Renal cortical epithelial cell (primary cell): ENCODE measurements at places on chromosomes 5 and 9. TPM values are rescaled to one million over a fixed set of nuclear protein-coding genes. Genes with fewer than 3 reads are reported as not detected.

The DIRAS2 gene
- 3.6 and 9.3 TPM in 2 replicates for total RNA-seq

The CBY3 gene
- total RNA-seq = not detected in 2 replicates

The INSYN2B gene
- 0.52 and 1.5 TPM in 2 replicates for total RNA-seq

The MZB1 gene
- total RNA-seq = not detected in 2 replicates

The PDE6A gene
- 0.10 TPM in 1 of 2 replicates, not detected in the other for total RNA-seq

The PCDHGA6 gene
- 0.69 and 2.1 TPM in 2 replicates for total RNA-seq

The RANBP6 gene
- total RNA-seq = 47.8 and 54.0 TPM in 2 replicates

The ACOT12 gene
- total RNA-seq = 0.10 TPM in 1 of 2 replicates, not detected in the other

The PPP3R2 gene
- not detected in 2 replicates for total RNA-seq

The DIMT1 gene
- total RNA-seq = 30.9 and 45.8 TPM in 2 replicates

- peak; percentile 16 for DNase-seq
Measured at GRCh38 chr5:33639474-33639873, 198.7 kb downstream of the TARS1 start.

GRCh38 chr5:68382640-68383039 lies 167.1 kb downstream of the PIK3R1 start:
- peak; percentile 69 for DNase-seq

- DNase-seq = no peak
Measured at GRCh38 chr9:93099551-93100275, 3.7 kb downstream of the CARD19 start.

- DNase-seq = no peak
Measured at GRCh38 chr5:116076496-116076895, 8.3 kb upstream of the COMMD10 start.

- DNase-seq = no peak
Measured at GRCh38 chr5:153678617-153679329, 188.3 kb downstream of the GRIA1 start.

- DNase-seq = peak; percentile 9
Measured at GRCh38 chr5:56725711-56726411, 89.5 kb upstream of the MAP3K1 start.

DNA sequence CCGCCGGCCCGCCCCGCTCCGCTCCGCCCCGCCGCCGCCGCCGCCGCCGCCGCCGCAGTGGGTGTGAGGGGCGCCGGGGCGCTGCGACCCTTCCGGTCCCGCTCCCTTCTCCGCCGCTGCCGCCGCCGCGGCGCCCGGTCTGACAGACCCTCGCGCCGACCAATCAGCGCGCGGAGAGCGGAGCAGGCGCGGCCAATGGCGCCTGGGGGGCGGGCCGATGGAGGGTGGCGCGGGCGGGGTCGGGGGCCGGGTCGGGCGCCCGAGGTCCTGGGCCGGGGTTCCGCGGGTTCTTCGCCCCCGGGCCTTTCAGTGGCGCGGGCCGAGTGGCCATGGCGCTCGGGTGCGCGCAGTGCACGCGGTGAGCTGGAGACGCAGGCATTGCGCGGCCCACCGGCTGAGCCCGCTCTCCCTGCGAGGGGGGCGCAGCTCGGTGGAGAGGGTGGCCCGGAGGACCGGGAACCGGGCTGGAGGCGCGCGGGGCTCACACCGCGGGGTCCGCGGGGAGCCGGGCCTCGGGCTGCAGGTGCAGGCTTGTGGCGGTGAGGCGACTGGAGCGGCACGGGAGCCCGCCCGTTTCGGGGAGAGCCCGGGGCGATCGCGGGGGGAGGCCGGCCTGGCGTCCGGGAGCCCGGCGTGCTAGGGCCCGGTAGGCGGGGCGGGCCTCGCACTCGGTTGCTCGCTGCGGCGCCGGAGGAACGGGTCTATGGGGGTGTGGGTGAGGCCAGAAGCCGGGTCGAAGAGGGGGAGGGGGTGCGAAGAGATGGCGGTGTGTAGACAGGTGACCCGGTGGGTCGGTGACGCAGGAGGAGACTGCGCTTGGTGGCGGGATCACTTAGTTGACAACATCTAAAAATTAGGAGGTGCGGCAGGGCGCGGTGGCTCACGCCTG lies at the start of gene MAPK9:
Gene MAPK9, minus strand, starts transcription at position 141 of the 889 bp plus-strand sequence. CDS start 11,522 bp downstream, outside the sequence.
- DNase-seq = peak; percentile 27

DNA sequence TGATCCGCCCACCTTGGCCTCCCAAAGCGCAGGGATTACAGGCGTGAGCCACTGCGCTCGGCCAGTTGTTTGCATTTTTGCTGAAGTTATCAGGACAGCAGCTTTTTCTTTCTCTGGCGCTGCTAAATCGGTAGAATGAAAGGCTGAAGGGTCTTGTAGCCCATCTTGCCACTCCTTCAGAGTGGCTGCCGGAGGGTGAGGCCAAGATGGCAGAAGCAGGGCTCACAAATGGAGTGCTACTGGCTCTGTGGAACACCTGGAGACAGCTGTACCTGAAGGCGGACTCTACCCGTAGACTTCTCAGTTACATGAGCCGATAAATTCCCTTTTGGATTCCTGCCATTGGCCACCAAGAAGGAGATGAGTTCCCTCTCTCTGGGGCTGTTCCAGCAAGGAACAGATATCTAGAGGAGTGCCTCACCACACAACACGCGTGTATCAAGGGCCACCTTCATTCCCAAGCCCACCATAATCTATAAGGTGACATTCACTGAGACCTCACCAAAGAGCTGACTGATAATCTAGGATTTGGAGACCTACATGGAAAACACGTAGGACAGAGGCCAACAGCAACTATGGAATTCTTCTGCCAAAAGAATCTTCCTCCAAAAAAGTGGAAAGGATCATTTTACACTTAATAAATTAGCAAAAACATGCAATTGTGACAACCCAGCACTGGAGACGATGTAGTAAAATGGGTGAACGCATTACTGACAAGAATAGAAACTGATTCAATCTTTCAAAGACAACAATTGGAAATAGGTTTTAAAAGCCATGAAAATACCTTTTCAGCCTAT lies 21.8 kb downstream of the STK10 start:
- no peak for DNase-seq

GRCh38 chr9:22105005-22105722 lies 96.1 kb upstream of the CDKN2B start:
- no peak for DNase-seq

DNA sequence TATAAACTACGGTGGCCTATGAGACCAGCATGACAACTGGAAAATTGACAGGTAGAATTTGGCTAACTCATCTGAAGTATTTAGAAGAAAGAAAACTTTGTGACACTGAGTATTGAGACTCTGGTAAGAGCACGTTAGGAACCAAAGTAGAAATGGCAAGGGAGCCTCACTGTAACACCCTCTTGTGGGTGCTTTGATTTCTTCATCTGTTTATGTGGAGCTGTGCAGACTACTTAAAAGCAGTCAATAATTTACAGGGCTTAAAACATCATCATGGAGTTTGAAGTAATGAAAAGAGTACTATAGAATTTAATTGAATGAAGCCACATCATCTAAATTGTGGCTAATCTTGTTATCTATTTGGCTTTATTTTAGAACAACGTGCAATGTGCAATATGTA lies 414.2 kb downstream of the CCDC171 start:
- DNase-seq = peak; percentile 73

- DNase-seq = no peak
Measured at GRCh38 chr5:133108481-133108921, 56.7 kb downstream of the HSPA4 start.

- no peak for DNase-seq
Measured at GRCh38 chr9:75051285-75051684, 23.2 kb upstream of the CARNMT1 start.

GRCh38 chr5:92887254-92887653 lies 693.8 kb downstream of the NR2F1-AS1 start:
- no peak for DNase-seq

DNA sequence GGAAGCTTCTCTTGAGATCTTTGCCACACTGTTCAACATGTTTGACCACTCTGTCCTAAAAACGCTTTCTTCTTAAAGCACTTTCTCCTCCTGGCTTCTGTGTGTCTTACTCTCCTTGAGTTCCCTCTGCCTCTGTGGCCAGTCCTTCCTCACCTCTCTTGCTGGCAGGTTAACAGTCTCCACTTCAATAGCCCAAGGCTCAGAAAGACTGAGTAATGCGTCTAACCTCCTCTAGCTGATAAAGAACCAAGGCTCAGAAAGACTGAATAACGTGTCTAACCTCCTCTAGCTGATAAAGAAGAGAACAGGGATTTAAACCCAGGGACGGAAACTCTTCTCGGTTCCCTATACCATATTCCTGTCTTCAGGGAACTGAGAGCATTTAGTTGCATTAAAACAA lies 205.2 kb downstream of the AOPEP start:
- DNase-seq = no peak

- DNase-seq = no peak
Measured at GRCh38 chr5:159838551-159839222, 77.6 kb upstream of the ADRA1B start.

DNA sequence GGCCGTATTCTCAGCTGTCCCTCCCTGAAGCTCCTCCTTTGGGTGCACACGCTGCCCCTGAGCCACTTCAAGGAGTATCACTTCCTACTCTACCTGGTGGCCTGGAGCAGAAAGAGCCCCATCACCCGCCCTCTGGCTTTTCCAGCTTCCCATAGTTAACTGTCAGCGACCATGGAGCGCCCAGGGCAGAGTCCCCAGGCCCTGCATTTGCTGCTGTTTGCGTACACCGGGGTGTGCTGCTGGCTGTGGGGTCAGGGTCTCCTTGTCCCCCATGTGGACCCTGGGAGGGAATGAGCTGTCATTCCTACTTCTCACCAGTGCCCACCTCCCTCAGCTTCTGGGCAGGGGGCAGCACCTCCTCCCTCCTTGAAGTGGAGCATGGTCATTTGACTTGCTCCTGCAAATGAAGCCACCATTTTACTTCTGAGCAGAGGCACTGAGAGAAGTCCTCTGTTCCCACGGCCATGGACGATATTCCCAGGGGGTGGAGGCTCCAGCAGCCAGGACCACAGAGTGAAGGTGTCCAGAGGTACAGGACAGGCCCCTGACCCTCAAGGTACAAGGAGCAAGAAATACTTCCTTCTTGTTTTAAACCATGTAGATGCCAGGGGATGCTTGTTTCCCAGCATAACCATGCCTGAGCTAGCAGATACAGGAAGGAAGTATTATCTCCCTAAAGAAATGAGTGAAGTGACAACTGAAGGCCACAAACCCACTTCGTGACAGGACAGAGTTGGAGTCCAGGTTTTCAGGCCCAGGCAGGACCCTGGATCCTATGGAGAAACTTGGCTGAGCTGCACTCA lies 40.6 kb upstream of the COL5A1 start:
- DNase-seq = no peak

DNA sequence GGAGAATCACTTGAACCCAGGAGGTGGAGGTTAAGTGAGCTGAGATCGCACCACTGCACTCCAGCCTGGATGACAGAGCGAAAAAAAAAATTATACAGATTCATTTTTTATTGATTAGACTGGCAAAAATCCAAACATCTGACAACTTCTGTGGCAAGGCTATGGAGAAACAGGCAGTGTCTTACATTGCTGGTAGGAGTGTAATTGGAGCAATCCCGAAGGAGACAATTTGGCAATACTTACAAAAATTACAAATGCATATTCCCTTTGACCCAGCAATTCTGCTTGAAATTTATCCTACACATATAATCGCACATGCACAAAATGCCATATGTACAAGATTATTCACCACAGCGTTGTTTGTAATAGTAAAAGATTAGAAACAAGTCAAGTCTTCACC lies 86.8 kb downstream of the MAPKAP1 start:
- no peak for DNase-seq

- DNase-seq = no peak
Measured at GRCh38 chr9:37301854-37302172, 120.7 kb upstream of the GRHPR start.

- no peak for DNase-seq
Measured at GRCh38 chr5:118578093-118578492, 410.3 kb downstream of the DTWD2 start.

DNA sequence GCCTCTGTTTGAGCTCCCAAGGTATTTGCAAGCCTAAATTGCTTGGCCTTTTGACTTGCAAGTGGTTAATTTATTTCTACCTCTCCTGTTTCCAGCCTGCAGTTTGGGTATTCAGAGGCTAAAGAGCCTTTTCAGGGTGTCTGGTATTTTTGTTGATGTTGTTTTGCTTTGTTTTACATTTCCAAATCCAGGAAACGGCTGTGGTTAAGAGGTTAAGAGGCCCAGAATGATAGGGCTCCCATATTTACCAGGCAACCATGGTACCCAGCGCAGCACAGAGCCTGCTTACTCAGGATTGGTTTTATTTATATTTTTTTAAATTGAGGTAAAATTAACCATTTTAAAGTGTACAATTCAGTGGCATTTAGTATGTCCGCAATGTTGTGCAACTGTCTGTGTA lies 92.1 kb downstream of the PDZD2 start:
- DNase-seq = no peak

DNA sequence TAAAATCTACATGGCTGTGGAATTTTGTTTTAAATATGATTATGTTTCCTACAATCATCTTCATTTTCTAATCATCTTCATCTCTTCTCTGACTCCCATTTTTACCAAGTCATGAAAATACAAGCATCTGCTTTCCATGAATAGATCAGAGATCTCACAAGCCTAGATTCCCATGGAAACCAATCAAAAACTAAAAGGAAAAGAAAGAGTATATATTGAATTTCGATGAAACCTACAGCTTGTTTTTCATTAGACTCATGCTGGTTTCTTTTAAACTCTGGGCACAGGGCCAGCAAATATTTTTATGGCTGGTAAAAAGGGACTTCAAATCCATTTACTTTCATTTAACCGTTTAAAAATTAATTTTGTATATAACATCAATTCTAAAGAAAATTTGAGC lies 51.2 kb downstream of the INVS start:
- no peak for DNase-seq

- DNase-seq = no peak
Measured at GRCh38 chr5:83118471-83118870, 41.1 kb downstream of the XRCC4 start.

DNA sequence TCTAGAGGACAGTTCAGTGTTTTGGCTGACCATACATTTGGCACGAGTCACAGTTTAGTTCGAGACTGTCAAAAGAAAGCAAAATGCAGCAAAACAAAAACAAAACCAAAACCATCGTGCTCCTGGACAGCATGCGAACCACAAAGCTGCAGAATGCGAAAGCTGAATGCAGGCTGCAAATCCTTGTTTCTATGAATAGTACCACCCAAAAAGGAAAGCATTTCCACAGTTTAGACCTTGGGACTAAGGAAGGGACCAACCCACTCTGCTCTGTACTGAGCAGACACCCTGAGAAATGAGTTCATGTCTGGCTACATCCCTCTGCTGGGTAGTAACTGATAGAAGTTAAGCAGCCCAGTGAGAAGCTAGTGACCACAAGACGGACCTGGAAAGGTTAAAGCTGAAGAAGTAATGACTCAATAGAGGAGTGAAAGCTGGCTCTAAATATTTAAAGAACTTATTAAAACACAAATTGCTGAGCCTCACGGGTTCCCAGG lies 3.9 kb downstream of the GCNT4 start:
- DNase-seq = peak; percentile 30

DNA sequence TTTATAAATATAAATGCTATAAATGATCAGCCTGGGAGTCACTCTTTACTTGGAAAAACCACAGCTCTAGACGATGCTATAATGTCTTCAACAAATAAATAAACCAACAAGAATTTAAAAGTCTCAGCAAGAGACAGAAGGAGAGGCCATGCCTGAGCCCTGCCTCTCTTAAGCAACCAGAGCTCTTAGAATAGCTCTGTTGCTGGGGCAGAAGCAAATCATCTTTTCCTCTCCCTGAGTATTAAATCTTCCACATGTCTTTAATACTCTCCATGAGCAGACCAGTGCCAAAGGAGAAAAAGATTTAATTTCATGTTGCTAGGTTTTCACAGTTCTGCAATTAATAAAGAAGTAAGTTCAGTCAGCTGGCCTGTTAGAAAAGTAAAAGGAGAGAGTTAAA lies 408.0 kb upstream of the SLC30A5 start:
- no peak for DNase-seq
